ENCODE measurements at places on chromosomes 12 and 14.

- DNase-seq, result no peak
These were observed 496 bp upstream of the ISCU start for GRCh38 chr12:108561852-108562347.

DNA sequence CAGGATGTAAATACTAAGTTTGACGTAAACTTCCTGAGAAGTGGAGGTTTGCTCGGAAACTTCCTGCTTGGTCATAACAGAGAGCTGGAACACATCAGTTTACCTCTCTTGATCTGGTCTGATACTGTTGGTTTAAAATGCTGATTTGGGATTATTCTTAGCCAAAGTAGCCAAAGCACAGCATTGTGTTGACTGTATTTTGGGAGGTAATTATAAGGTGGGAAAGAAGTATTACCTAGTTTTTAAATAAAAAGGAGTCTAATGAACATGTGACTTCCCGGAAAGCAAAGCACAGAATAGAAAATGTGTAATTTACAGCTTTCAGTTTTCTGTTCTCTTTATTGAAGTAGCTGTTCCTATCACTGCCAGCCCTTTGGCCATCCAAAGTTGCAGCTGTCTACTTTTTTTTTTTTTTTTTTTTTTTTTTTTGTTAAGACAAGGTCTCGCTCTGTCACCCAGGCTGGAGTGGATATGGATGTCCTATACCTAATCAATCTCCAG lies 52.2 kb upstream of the SRP54 start:
- DNase-seq, result no peak

DNA sequence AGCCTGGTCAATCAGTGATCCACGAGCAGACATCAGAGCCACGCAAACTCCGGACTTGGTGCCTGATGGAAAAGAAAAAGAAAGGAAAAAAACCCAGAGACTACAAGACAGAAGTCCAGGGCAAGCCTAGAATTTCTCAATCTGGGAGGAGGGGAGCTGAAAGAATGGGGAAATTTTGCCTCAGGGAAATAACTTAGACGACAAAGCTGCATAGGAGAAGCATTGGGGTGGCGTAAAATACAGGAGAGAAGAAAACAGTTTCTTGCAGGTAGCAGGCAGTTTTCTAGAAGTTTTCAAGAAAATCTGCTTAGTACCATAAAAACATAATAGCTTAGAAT lies 2.6 kb upstream of the SLC11A2 start:
- no peak for DNase-seq

DNA sequence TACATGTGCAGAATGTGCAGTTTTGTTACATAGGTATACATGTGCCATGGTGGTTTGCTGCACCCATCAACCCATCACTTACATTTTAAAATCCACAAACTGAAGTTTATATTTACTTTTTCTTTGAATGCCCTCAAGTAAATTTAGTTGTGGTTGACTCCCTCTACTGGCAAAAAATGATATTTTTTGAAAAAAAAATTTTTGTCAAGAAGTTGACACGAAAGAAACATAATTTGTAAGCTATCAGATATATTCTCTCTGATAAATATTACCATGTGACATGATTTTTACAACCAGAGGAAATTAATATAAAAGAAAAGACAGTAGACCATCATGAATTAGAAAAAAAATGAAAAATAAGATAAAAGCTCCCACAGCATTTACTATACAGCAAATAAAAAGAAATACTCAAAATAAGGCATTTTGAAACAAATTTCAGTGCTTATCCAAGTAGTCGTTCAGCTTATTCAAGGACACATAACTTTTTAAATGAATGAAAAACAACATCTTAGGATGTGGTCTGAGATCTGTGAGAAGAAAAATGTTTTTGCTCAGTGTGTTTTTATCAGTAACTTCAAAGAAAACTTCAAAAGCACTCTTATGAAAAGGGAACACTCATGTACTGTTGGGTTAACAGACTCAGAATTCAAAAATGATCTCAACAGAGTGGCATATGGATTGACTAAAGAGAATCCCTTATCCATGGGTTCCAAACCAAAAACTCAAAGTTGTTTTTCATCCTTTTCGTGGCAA lies 30.0 kb upstream of the GRIP1 start:
- peak; percentile 41 for DNase-seq

DNA sequence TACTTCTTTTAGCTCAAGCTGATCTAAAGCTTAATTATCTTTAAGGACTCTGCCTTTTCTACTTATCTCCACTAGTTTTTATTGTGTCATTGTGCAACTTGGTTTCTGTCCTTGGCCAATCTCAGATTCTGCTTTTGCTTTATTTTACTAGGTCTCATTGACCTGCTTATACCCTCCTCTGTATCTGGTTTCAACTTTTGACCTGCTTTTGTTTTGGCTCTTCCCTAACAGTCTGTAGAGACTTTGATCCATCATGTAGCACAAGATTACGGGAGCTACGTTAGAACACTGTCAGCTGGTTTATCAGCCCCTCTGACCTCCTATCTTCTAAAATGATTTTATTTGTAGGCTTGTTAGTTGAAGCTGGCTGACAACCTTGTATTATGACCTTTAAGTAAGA lies 43.6 kb downstream of the ZCRB1 start:
- DNase-seq, result no peak
